ENCODE measurements at places on chromosomes 12 and 14.
A peak's percentile ranks its signal among the peaks of the same experiment; 100 is the strongest.

- no peak for DNase-seq
Measured at GRCh38 chr14:101355284-101355683, 206.0 kb upstream of the DIO3 start.

DNA sequence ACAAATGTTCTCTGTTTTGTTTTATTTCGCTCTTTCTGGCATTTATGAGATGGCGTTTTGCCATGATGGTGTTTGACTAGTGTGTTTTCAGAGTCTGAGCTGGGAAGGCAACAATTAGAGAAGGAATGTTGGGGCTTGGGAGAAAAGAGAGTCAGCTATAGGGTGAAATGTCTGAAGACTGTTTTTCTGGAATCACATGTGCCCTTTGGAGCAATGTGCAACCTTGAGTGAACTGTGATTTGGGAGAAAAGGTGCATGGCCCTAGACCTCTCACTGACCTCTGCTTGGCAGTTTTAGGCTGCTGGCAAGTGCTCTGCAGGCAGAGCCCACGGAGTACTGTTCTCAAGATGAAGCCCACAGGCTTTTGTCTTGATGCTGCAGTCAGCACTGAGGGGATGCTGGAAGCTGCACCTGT, 379.9 kb upstream of the PDE3A start:
- DNase-seq, result no peak

DNA sequence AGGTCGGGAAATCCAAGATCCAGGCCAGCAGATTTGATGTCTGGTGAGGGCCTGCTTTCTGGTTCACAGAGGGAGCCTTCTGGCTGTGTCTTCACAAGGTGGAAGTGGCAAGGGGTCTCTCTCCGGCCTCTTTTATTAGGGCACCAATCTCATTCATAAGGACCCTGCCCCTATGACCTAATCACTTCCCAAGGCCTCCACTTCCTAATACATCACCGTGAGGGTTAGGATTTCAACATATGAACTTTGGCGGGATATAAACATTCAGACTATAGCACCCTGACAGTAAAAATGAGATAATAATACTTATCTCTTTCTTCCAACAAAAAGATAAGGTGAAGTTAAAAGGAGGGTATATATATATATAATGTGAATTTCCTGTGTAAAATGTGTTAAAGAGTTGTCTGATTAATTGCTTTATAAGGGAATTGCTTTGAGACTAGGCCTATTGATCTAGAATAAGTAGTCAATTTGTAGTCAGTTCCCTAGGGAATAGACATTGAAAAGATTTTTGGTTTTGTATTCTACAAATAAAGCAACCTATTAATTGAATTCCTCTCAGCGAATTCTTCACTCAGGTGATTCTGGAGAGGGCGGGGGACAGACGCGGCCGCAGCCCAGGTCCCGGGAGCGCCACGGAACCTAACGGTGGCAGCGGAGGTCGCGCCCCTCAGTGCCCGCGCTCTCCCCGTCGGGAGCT, 516 bp upstream of the LGALS3 start:
- no peak for DNase-seq

DNA sequence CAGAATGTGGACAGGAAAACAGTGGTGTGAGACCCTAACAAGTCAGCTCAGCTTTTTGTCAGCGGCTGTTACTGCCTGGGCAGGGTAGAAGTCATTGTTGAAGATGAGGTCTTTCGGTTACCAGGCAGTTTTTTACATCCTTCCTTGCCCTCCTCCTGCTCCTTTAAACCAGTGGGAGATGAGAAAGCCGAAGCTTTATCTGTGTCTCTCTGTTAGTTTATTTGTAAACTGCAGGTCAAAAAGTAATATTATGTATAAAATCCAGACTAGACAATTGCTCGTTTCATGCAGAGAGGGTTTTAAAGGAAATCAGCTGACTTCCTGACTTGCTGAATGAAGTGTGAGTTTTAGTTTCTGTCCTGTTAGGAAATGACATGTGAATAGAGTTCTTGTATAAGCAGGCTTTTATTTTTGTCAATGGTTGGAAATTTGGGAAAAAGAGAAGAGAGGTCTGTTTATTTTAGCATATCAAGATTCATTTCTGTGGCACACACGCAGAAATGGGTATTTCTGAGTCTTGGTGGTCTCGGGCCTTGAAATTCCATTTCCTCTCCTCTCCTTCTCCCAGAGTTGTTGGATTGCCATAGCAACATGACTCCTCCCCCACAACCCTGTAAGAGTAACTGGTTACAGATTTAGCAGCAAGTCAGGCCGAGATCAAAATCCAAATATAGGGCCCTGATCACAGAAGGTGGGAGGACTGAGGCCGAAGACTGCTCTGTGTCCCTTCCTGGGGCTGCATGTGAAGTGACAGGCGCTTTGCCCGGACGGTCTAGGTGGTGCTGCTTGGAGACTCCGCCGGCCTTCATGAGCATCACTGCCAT, 60.8 kb downstream of the SAMD4A start:
- no peak for DNase-seq

DNA sequence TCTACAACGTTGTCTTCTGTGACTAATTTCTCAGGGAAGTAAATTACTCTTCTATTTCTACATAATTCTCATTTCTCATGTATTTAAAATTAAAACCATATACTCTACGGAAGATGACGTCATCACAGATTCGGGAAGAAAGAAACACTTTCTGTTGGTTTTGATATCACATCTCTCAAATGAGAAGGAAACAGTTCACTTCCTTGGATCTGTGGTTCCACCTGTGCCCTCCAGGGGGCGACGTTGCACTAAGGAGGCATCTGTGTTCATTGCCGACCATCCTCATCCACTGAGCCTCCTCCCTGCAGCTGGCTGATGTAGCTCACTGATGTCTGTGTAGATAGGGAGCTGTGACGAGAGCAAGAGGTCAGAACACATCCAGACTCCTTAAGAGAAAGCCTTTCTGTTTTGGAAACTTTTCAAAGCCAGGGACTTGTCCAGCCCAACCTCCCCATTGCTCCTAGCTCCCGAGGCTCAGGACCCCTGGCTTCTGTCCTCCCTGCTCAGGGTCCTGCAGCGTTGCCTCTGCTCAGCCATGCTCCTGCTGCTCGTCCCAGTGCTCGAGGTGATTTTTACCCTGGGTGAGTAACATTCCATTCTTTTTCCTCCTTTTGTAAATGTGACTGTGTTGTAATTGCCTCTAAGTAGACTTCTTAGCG, 172.7 kb upstream of the OR4E1 start:
- peak; percentile 56 for DNase-seq

GRCh38 chr14:58331111-58331510, 32.8 kb downstream of the ARID4A start:
- peak; percentile 94 for DNase-seq

DNA sequence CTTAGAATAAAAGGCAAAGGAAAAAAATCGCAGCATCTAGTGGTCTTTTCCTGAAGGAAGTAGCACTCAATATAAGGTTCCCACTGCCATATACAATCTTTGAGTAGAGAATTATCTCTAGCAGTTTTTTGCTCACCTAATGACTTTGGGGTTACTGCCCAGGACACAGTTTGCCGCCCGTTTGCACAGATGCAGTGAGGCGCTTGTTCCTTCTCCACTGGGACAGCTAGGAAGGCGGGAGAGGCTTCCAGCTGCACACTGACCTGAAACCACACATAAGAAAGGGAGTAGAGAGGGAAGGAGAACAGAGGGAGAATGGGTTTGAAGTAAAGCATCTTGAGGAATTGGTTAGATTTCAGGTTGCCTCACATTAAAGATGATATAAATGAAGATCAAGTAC, 25.5 kb downstream of the A2M start:
- no peak for DNase-seq

DNA sequence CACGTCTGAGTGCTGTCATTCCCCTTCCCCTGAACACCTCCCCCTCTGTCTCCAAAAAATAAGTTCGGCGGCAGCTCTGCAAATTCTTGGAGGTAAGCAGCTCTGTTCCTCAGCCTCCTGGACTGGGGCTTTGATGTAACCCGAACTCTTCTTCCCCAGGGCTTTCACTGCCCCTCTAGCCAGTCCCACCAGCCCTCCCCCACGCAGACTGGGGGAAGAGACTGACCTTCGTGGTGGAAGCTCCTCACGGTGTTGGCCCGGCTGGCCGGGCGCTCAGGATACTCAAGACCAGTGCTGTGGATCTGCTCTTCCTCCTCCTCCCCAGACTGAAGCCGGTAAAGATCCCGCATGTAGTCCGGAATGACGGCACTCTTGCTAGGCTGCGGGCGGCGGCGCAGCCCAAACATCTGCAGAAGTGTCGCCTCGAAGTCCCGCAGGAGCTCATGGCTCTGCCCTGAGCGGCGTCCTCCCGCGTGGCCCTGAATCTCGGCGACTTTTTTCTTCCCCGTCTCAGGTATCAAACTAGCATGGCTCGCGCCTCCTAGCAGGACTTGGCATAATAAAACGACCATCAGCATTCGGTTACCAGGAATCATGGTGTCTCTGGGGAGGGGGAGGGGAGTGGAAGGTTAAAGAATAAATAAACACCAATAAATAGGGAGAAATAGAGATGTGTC, 4.9 kb downstream of the BMP4 start:
- no peak for DNase-seq

DNA sequence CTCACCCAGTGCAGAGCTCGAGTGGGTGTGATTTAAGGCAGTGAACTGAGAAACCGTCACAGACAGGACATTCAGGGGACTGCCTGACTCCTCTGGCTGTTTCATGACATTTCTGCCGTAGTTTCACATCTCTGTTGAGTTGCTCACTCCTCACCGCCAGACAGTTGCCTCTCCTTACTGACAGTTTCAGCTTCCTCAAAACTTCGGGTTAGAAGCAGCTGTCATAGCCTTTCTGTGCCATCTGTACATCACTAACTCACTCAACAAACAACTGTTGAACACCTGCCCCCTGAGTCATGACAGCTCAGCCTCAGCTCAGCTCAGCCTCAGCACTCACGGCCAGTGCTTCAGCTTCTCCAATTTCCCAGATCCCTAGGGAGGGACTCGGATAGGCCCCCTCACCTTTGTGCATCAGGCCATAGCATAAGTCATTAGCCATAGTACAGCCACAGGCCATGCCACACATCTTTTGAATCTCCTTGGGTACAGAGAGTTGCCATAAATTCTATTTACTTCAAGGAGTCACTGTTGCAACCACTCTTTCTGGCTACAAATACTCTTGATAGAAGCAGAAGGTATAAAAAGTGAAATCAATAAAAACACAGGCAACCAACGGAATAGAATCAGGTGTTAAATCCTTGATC, 6.2 kb upstream of the SLC15A4 start:
- no peak for DNase-seq

GRCh38 chr12:5803532-5803931, 141.5 kb downstream of the ANO2 start:
- no peak for DNase-seq

DNA sequence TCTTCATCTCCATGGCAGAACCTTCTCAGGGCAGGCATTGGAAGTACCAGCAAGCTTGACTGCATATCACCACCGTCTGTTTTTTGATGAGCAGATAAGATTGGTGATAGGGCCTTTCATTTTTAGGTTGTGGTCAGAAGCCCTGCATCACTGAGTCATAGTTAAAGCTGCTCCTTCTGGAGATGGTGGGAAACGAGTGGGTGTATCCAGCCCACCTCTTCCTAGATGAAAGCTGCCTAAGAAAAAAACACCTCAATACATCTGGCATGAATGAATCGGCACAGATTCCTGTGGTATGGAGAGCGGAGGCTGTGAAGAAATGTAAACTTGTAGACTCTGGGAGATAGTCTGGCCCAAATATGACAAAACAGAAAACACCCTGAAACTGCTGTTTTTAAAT, 248.7 kb upstream of the EGLN3 start:
- no peak for DNase-seq

GRCh38 chr12:50533203-50533584, 28.4 kb downstream of the DIP2B start:
- DNase-seq, result no peak

DNA sequence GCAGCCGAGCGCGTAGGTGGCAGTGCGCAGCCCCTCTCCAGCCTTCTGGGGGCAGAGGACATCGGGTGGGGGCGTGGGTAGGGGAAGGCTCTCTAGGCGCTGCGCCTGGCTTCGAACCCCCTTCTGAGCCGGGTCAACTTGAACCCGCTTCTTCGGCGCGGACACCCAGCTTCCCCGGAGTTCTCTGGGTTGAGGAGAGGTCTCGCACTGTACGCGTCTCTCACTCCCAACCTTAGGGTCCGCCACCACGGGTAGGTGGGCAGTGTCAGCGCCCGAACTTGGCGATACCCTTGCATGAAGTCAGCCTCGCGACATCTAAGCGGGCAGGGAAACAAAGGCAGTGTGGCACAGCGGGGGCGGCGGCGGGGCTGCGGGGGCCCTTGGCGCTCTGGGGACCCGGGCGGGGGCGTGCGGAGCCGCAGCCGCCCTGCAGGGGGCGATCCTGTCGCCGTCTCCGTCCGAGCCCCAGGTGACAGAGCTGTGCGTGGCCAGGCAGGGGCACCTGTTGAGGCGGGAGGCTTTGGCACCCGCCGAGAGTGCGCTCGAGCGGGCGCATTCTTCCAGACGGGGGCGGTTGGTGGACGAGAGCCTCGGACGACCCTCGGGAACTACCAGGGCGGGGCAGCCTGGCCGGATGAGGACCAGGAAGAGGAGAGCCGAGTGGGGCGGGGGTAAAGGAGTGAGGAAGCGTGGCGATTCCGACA, 1.1 kb downstream of the GALNT16 start:
- DNase-seq, result peak; percentile 50

GRCh38 chr14:37150414-37150813, 22.0 kb downstream of the SLC25A21 start:
- no peak for DNase-seq

DNA sequence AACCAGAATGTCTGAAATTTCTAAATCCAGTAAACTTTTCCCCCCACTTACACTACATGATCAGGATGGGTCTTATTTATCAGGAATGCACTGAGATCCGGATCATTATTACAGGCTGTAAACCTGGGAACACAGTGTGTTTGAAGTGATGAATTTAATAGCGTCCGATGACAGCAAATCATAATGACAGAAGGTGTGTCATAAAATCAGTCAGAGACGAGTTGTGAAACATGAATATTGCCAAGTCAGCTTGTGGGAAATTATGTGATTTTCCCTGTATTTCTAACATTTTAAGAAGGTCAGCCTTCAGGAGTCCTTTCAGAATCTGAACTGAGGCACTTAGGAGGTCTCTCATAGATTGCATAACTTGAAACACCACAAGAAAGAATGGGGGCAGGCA, 36.7 kb downstream of the RERG start:
- no peak for DNase-seq

GRCh38 chr12:96652870-96653269, 163.5 kb downstream of the CFAP54 start:
- DNase-seq, result no peak

DNA sequence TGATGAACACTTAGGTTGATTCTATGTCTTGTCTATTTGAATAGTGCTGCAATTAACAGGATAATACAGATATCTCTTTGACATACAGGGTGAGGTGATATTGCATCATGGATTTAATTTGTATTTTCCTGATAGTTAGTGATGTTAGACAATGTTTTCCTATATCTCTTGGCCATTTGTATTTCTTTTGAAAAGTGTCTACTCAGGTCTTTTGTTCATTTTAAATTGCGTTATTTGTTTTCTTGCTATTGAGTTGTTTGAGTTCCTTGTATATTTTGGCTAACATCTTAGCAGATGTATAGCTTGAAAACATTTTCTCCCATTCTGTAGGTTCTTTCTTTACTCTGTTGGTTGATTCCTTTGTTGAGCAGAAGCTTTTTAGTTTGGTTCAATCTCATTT, 460.6 kb downstream of the CCDC91 start:
- DNase-seq, result no peak
